ENCODE measurements at places on chromosomes 3 and 15.

DNA sequence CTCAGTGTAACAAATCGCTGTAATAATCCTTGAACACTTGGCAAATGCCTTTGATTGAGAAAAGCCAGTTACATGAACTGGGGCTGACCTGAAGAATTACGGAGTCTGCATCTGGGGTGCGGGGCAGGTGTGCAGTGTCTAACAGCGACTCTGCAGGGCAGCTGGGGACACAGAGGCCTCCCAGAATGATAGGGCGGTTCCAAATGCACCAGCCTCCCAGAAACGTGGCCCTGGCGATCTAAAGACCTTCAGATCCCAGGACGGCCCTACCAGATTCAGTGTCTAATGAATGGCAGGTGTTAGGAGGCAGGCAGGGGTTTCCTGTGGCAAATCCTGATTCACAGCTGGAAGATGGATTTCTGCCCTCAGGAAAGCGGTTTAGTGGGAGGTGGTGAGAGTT, 100.5 kb upstream of the RGMA start:
- no peak for DNase-seq

DNA sequence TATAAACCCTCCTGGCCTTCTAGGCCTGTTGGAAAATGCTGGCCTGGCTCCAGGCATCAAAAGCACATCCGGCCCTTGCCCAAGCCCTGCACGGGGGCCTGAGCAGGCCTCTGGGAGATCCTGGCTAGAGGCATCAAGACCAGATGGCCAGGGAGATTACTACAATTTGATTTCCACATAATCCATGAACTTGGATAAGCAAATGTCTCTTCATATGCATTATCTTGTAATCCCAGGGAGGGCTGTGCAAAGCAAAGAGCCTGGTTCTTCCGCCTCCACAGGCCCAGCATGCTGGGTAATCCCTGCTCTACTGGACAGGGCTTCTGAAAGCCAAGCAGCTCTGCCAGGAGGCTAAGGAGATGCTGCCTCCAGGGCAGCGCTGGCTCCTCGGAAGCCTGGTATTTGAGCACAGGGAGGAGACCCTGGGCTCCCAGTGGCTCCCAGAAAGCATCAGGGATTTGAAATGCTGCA, 18.2 kb downstream of the MRPL46 start:
- no peak for DNase-seq

DNA sequence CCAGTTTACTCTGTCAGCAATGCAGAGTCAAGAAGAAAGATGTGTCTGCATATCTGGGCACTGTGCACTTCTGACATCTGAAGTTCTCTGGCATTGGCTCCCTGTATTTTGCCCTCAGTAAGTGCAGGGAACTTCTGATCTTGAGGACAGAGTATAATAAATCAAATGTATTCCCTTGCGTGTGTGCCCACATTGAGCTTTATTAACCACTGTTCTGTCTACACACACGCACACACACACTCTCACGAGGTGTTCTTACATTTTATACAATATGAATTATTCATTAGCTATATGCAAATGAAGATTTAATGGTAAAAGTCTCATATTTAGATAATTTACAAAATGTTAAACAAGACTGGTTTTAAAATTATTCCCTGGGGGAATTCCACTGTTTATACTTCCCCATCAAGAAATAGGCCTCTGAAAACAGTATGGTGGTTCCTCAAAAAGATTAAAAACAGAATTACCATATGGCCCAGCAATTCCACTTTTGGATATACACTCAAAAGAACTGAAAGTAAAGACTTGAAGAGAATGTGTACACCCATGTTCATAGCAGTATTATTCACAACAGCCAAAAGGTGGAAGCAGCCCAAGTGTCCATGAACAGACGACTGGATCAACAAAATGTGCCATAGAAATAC, 24.6 kb upstream of the ANPEP start:
- DNase-seq: no peak

GRCh38 chr3:14243782-14244181, 65.2 kb downstream of the LSM3 start:
- DNase-seq: no peak

DNA sequence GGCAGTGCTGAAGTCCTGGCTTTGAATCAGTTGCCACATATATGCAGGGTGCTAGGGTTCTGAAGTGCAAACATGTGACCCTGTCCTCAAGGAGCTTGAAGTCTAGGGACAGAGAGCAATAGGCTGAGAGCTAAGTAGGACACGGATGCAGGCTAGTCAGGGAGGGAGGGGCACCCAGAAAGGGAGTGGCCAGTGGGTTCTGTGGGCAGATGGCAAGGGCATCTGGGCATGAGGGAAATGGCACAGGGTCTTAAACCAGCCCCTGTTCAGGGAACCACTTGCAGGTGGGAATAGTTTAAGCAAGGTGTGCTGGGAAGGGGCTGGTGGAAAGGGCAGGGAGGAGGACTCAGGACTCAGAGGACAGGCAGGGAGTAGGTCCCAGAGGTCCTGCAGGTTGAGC, 46.4 kb upstream of the EPHB1 start:
- no peak for DNase-seq

- no peak for DNase-seq
These were observed 57.9 kb upstream of the SAMMSON start for GRCh38 chr3:69941439-69942176.

DNA sequence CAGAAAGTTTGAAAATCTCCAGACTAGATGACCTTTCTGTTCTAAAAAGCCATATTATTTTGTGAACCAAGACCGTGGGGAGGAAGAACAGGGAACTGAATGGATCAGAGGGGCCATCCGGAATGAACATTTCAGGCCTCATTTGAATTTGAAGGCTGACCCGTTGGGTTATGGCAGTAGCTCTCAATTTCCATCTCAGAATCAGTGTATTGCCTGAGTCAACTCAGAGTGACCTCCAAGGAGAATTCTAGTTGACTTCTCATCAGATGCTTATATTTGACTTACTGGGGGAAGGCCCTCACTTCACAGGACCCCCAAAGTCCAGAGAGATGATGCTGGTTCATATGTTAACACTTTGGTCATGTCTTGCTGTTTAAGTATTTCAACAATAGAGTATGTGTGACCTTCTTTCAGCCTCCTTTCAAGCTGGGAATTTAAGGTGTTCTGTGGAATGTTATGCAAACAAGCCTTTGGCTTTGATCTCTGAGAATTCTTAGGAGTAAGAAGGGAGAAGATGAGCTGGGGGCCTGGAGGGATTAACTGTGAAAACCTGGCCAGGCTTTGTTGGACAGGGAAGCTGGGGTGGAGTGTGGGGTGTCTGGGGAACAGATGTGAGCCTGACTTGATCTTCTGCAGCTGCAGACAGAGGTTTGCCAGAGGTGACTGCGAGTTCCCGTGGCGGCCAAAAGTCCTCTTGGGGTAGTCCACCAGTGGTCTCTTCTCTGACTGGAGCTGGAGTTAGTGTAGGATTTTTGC, 111.2 kb upstream of the RGMA start:
- DNase-seq: no peak

DNA sequence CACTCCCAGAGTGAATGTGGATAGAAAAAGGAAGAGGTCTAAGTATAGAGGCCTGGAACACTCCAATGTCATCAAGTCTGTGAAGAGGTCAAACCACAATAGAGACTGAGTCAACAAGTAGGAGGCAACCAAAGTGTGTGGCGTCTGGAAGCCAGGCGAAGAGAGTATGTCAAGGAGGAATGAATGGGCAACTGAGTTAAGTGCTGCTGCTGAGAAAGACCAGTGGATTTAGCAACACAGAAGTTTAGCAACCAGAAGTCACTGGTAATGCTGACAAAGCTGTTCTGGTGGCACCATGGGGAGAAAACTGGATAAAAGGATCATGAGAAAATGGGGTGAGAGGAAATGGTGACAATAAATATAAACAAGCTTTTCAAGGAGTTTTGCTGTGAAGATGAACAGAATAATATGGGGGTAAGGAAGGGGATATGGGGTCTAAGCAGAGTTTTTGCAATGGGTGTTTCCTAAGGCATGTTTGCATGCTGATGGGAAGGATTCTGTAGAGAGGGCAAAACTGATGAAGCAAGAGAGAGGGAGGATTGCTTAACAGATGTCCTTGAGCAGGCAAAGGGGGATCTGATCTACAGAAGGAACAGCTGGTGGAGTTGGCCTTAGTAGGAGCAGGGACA, 38.4 kb downstream of the PCOLCE2 start:
- DNase-seq: peak; percentile 41

DNA sequence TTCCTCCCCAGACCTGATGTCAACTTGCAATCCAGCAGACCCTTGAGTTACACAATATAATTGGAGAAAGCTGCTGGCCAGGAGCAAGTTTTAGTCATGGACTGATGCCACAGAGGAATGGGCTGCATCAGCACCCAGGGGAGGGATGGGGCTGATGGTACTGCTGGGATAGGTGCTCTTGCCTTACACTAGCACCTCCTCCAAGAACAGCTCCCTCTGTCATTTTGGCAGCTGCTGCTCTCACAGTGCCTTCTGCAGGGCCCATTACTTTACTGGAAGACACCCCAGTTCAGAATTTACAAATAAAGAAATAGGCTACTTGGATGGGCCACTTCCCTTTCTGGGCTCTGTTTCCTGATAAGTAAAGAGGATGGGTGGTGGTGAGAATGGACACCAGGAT, 85.3 kb upstream of the RORA start:
- no peak for DNase-seq

DNA sequence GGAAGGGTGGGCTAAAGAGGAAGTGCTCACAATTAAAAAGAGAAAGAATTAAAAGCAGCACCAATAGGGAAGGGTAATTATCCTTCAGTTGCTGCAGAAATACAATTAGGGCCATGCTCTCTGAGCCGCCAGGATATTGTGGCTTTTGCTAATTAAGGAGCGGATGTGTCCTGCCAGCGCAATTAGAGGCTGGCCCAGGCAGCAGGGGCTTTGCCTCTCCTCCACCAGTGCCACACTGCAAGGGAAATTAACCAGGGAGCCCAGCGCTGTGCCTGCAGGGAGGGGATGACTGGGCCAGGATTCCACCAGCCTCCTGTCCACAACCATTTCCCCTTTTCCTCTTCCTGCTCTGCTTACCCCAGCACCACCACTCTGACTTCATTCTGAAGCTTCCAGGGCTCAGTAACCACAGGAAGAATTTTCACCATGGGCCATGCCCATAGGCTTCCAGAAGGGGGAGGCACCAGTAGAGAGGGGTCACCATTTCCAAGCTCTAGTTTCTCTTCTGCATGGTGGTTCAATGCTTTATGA, 10.4 kb upstream of the AEN start:
- DNase-seq: peak; percentile 56

GRCh38 chr15:31346367-31347066, 19.9 kb downstream of the KLF13 start:
- no peak for DNase-seq

Measured in GDM1 (cell line).